ENCODE measurements at places on chromosomes 4 and X.

- no peak for DNase-seq
Observed at GRCh38 chr4:28845158-28845557, 1875.0 kb upstream of the PCDH7 start.

DNA sequence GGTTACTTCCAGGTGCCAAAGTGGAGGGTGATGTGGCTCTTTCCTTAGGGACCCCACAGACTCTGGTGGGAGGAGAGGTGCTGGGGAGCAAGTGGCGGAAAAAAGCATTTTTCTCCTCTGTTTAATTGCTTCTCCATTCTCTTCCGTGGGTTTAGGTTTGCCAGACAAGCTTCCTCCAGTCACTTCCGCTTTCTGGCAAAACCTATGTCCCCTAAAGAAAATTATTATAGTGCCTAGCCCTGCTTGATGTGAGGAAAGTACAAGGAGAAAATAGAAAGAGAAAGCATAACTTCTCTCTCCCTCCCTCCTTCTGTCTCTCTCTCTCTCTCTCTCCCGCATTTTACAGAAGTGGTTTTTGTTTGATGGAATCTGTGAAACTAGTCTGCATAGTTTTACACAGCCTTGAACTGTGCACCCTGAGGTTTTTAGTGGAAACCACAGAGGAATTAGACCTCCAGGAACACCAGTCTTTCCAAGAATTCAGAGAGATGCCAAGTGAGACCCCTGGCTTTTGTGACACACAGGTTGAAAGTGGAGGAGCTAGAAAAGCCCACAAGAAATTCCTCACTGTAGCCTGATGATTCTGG, 231.1 kb upstream of the ANXA3 start:
- DNase-seq = no peak

DNA sequence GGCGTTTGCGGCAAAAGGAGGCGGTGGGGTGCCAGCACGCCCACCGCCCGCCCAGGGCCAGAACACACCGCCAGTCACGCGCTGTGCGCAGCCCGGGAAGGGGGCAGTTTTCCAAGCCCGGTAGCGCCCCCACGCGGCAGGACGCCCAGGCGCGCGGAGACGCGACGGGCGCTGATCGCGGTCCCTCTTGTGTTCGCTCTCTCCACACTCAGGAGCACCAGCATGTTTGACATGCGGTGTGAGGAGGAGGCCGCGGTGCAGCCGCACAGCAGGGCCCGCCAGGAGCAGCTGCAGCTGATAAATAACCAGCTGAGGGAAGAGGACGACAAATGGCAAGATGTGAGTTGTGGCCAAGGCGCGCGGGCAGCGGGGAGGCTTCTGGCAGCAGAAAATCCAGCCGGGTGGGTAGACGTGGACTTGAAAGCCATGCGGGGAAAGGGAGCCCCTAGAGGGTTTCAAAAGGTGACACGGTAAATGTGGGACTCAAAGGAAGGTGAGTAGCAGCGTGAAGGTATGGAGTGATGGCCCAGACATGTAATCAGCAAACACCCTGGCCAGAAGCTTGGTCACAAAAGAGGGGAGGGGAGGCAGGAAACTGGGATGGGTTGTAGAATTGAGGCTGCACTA, 104.1 kb downstream of the PHOX2B start:
- DNase-seq = no peak

DNA sequence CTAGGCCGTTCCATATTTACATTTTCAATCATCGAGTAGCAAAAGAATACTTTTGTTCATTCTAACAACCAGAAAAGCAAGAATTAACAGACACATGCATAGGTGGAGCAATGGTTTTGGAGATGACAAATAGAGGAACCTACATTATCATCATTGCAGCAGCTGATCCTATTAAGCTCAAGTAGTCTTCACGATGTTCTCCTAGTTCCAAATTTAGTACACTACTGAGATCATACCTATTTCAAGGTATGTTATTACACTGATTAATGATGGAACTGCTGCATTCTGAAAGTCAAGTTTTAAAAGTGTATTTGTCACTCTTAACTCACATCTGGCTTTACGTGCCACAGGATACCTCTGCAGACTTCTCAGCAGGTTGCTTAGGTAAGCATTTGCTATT, 87.4 kb downstream of the ADGRA3 start:
- no peak for DNase-seq

- DNase-seq = no peak
Observed at GRCh38 chrX:31057691-31058090, 14.2 kb downstream of the FTHL17 start.

GRCh38 chr4:176287546-176287945, 18.5 kb upstream of the ASB5 start:
- no peak for DNase-seq

DNA sequence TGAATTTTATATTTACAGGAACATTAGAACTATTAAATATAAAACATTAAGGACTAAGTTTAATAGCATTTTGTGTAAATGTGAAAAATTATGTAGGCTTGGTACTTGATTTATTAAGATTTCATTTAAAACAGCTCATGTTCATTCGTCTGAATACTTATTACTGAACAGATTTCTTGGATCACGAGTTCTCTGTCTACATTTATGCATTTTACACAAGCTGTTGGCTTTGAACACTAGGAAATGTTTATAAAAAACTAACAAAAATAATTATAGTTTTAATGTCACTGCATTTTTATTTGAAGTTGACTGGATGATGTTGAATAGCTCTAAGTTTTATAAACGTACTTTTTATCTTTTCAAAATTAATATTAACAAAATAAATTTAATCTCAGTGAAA, 888.7 kb downstream of the CCSER1 start:
- no peak for DNase-seq

- DNase-seq = no peak
Observed at GRCh38 chrX:17788956-17789562, 51.8 kb downstream of the SCML1 start.

- DNase-seq = no peak
Observed at GRCh38 chr4:78379991-78380729, 171.4 kb upstream of the ANXA3 start.

- no peak for DNase-seq
Observed at GRCh38 chr4:183600189-183600685, 58.7 kb downstream of the RWDD4 start.

- DNase-seq = peak; percentile 11
Observed at GRCh38 chrX:119729408-119730201, 28.8 kb upstream of the SOWAHD start.

DNA sequence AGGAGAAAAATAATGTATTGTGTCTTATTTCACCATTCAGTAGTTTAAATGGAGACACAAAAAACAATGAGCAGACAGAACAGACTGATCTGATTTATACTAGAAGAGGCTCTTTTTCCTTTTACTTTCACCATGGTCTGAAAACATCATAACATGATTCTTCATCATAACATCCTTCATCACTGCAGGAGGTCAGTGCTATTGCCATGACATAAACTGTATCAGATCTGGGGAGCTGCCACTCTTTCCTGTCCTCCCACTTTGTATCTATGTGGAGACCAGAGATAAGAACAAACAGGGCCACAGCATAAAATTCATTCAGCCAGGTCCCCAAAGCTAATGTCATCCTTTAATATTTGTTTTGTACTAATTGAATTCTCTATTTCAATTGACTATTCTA, 25.2 kb downstream of the SOD3 start:
- DNase-seq = no peak

- DNase-seq = no peak
Observed at GRCh38 chr4:72631296-72631695, 62.3 kb upstream of the ADAMTS3 start.

- peak; percentile 12 for DNase-seq
Observed at GRCh38 chr4:121307445-121308327, 73.1 kb downstream of the QRFPR start.

DNA sequence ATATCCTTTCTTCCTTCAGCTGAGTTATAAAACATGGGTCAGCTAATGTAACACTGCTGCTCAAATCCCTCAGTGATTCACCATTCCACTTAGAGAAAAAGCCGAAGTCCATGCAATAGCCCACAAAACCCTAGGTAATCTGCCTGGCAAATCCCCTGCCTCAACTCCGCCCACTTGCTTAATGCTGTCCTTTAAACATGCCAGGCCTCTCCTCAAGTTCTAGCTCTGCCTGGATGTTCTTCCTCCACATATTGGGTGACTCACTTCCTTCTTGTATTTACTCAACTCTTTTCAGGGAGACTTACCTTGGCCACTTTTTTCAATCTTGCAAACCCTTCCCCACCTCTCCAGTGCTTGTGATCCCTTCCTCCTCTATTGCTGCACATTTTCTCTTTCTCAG, 89.8 kb downstream of the EMCN start:
- DNase-seq = no peak

GRCh38 chr4:148881860-148882643, 439.8 kb upstream of the NR3C2 start:
- DNase-seq = no peak

GRCh38 chr4:181645489-181645888, 597.7 kb upstream of the TENM3 start:
- no peak for DNase-seq

DNA sequence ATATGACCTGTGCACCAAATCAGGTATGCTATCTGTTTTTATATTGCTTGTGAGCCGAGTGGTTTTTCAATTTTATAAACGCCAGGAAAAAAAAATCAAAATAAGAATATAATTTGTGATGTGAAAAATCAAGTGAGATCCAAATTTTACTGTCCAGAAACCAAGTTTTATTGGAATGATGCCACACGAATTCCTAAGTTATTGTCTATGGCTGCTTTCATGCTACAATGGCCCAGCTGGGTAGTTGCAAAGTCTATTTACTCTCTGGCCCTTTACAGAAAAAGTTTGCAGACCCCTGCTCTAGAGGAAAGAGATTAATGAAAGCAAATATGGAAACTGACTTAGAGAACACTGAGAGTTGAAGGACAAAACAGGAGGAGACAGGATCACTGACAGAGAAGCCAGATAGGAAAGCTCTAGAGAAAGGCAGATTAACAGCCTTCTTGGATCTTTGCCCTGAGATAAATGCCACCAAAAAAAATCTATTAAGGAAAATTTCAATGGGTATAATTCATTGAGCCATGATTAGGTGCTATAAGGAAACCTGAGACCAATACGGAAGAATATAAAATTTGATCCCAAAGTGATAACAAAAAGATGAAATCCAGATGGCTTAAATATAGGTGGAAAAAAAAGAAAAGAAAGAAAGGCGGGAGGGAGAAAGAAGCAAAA, 29.8 kb downstream of the PRSS12 start:
- no peak for DNase-seq

DNA sequence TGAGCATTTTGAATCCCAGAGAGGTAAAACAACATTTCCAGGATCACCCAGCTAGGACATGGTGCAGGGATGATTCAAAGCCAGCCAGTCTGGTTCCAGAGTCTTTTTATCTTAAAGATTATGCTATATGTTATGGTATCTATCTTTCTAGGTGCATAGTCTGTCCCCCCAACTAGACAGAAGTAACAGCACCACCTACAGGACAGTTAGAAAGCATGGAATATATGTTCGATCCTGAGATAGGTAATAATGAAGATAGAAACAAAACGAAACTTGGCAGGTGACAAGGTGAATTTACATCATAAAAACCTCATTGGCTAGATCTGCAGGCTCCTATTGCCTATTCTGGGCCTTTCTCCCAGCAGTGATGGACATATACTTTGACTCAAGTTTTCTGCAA, 723.2 kb downstream of the SMARCA1 start:
- no peak for DNase-seq

GRCh38 chrX:3231766-3232165, 114.7 kb downstream of the MXRA5 start:
- no peak for DNase-seq

GRCh38 chr4:76622126-76622525, 187.1 kb downstream of the SHROOM3 start:
- DNase-seq = no peak

GRCh38 chr4:13558881-13559280, 14.6 kb upstream of the NKX3-2 start:
- DNase-seq = no peak

DNA sequence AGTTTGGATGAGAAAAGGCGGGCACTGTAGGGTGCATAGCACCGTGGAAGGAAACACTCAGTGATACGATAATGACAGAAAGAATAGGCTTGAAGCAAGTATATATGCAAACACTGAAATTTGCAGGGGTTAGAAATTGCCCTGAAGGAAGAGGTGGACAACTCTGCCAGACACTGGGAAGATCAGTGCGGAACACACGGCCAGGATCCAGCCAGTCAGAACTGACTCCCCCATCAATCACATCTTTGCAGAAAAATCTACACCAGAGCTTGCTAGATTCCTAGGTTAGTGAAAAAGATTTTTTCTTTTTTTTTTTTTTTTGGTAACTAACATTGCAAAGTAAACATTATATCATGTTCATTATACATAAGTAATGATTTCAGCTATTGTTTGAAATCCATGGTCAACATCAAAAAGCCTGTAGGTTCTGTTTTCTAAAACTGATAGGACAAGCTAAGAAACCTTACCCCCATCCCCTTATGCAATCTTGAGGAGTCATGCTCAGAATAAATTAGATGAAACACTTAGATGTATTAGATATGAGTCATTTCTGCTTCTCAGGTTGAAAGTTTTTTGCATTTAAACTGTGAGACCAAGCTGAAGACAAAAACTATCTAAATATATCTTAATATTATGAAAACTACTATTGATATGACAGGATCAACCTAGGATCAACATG, 38.9 kb downstream of the TRIML1 start:
- DNase-seq = no peak

DNA sequence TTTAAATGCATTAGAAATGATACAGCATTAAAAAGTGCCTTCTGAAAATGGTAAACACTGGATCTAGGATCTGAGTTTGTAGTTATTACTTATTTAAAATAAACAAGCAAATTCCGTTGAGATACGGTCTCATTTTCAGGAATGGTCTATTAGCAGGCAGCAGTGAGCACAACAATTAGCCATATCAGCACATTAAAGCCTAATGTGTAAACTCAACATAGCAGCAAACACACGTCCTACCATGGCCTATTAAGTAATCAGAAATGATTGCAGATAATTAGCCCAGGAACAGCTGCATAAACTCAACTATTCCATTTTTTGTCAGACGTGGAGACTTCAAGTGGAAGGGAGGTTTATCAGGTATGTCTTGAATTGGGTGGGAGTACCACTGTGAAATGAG, 61.8 kb downstream of the NEIL3 start:
- no peak for DNase-seq

DNA sequence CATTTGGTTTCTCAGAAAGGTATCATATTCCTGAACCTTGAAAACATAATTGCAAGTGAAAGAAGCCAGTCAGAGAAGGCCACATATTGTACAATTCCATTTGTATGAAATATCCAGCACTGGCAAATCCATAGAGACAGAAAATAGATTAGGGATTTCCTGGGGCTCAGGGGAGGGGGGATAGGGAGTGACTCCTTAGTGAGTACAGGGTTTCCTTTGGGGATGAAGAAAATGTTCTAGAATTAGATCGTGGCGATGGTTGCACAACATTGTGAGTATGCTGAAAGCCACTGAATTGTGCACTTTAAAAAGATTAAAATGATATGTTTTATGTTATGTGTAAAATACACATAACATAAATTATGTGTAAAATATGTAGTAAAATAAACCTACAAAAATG, 10.3 kb downstream of the XPNPEP2 start:
- DNase-seq = no peak

DNA sequence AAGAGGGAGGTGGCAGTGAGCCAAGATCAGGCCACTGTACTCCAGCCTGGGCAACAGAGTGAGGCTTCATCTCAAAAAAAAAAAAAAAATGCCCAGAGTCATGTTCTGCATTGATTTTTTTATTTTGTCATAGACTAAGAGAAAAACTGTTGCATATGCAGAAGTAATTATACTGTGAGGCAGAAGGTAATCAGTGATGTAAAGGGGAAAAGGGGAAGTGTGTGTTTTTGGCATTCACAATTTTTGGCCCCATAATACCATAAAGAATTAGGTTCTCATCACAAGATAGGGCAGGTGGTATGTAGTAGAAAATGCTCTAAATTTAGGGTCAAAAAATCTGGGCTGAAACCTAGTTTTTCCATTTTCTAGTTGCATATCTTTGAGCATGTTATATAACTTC, 47.3 kb upstream of the GAB1 start:
- DNase-seq = no peak
